H9 (cell line): ENCODE measurements at places on chromosomes 1 and 21.

GRCh38 chr1:205923651-205924459 is 19.4 kb downstream of the SLC26A9 start:
- no peak overlapping the region for H3K27ac ChIP-seq
- no peak overlapping the region for H3K4me3 ChIP-seq
- H3K4me1 ChIP-seq = no peaks in the 10 kb centered on the region
- H3K36me3 ChIP-seq = no peaks in the 10 kb centered on the region
- H3K27me3 ChIP-seq = no peaks in the 10 kb centered on the region

DNA sequence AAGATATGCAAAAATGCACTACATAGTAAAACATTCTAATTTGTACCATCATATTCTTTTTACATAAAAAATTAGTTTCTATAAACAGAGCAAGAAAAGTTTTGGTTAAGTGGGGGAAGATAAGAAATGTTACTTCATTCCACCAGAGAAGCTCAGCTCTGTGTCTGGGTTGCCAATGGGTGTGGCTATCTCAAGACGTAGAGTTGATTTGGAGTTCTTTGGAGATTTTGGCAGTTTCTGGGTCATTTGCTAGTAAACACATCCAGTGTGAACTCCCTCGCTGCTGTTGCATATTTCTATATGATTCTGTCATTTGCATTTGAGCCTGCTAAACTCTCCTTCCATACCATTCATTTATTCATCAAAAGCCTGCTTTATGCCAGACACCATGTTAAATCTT is 7.2 kb downstream of the RGL1 start:
- DNase-seq = no peak
- no peaks in the 10 kb centered on the region for H3K36me3 ChIP-seq
- H3K4me1 ChIP-seq = peaks cover 4% of the 10 kb centered on the region
- no peak overlapping the region for H3K27ac ChIP-seq
- H3K27me3 ChIP-seq = no peaks in the 10 kb centered on the region
- H3K4me3 ChIP-seq = no peak overlapping the region

GRCh38 chr1:49824261-49824660 is 199.5 kb downstream of the AGBL4 start:
- no peak for DNase-seq
- no peak overlapping the region for H3K27ac ChIP-seq
- no peaks in the 10 kb centered on the region for H3K4me1 ChIP-seq

DNA sequence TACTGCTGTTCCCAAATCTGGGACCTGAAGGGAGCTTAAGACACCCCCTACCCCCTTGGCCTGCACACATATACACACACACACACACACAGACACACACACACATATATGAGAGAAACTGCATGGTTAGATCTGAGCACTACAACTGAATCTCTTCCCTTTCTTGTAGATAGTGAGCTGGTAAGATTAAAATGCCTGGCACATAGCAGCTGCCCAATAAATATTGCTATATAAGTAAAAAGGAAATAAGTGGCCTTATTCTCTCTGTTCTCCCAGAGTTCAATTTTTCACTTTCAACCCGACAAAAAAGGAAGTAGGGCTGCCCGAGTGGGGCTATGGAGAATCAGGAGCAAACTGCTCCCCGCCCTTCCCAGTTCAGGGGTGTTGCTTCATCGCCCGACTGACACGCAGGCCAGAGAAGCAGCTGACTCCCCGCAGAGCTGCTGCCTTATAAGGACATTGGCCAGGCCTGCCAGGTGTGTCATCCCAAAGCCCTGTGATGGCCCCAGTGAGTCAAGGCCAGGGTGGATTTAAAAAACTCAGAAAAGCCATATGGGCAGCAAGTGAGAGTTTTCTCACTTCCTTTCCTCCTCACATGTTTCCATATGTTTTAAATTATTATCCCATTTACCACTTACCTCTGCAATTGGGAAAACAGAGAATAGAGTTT is 106.5 kb upstream of the SLC44A3 start:
- H3K27me3 ChIP-seq = no peaks in the 10 kb centered on the region
- no peak overlapping the region for H3K4me3 ChIP-seq
- 0 out of 2 replicates have a peak, but pooled peaks cover 3% of the 10 kb centered on the region for H3K4me1 ChIP-seq
- DNase-seq = peak; percentile 94

GRCh38 chr1:162003830-162004215 is 19.8 kb downstream of the OLFML2B start:
- DNase-seq = no peak
- H3K27me3 ChIP-seq = no peaks in the 10 kb centered on the region
- H3K27ac ChIP-seq = no peak overlapping the region
- no peak overlapping the region for H3K4me3 ChIP-seq

GRCh38 chr1:78980511-78980910 is 26.0 kb downstream of the ADGRL4 start:
- no peaks in the 10 kb centered on the region for H3K4me1 ChIP-seq
- DNase-seq = no peak
- no peaks in the 10 kb centered on the region for H3K27me3 ChIP-seq
- no peak overlapping the region for H3K4me3 ChIP-seq

DNA sequence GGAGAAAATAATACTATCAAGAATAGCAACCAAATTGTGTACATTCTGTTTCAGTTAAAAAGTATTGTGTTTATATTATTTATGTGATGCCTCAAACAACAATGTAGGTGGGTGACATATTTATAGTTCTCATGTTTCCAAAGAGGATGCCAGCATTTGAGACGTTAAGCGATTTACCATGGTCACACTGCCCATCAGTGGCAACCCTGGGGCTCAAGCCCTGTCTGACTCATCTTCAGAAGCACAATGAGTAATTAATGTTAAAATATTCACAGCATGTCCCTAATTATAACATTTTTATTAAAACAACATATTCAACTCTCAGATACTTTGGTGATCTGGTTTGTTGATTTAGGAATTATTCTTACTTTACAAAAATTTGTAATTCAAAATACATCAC is 409.4 kb downstream of the BRINP3 start:
- DNase-seq = no peak
- H3K36me3 ChIP-seq = no peaks in the 10 kb centered on the region
- no peak overlapping the region for H3K27ac ChIP-seq
- H3K27me3 ChIP-seq = no peaks in the 10 kb centered on the region
- H3K4me3 ChIP-seq = no peak overlapping the region

DNA sequence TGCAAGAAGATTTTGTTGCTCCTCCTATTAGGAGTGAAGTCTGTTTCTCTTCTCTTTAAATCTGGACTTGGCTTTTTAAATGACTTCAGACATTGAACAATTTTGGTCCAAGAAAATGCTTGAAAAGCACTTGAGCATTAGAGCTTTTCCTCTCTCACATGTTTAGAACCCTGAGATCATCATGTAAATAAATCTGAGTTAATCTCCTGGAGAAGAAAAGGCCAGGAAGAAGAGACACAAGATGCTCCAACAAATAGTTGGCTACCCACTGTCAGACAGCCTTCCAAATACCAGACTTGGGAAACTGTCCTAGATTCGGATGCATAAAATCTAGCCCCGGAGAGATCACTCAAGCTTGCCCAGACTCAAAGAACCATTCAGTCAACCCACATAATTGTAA is 1353.1 kb upstream of the ADGRL4 start:
- no peaks in the 10 kb centered on the region for H3K4me1 ChIP-seq
- H3K27ac ChIP-seq = no peak overlapping the region
- no peaks in the 10 kb centered on the region for H3K36me3 ChIP-seq
- DNase-seq = no peak
- H3K4me3 ChIP-seq = no peak overlapping the region

GRCh38 chr1:11691302-11691914 is at the start of gene DRAXIN:
DRAXIN (plus strand) TSS chr1:11691710; CDS start chr1:11706259, 14,549 bp downstream.
- peaks cover 10% of the 10 kb centered on the region; the same call in 1 of the 2 replicates for H3K4me1 ChIP-seq
- peak within 1 kb of the TSS; percentile 97 for H3K4me3 ChIP-seq
- H3K27me3 ChIP-seq = no peaks in the 10 kb centered on the region; the same call in 1 of the 2 replicates
- peak within 1 kb of the TSS; percentile 94 for H3K27ac ChIP-seq

DNA sequence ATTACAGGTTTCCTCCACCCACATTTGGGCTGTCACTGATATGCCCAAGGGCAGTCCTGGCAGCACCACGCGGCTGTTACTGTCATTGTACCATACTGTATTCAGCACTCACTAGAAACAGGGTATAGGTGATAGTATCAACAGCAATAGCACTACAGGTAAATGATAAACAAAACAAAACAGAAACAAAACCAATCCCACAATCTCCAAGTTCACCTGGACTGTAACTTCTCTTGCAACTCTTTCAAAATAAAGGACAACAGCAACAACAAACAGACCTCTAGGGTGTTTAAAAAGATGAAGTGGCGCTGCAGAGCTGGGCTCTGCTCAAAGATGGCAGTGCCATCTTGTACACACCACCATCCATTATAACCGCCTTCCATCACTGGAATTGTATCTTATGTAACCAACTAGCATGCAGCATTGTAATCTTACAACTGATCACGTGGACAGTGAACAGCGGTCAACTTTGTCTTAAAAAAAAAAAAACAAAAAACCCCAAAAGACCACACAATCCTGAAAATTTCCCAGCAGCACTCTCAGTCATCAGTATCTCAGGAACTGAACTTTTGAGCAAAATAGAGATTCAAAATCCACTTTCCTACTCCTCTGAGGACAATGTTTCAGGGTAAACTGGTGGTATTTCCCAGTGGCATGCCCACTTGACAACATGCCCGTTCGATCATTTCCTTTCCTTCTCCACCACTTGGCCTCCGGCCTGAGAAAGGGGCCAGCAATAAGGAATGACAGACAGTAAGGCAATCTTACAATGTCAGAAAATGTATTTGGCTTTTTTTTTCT is 3.8 kb downstream of the IRF2BP2 start:
- peak overlapping the region; percentile 92 for H3K4me3 ChIP-seq
- H3K27me3 ChIP-seq = no peaks in the 10 kb centered on the region
- H3K36me3 ChIP-seq = peaks cover 24% of the 10 kb centered on the region
- peaks cover 6% of the 10 kb centered on the region for H3K4me1 ChIP-seq

DNA sequence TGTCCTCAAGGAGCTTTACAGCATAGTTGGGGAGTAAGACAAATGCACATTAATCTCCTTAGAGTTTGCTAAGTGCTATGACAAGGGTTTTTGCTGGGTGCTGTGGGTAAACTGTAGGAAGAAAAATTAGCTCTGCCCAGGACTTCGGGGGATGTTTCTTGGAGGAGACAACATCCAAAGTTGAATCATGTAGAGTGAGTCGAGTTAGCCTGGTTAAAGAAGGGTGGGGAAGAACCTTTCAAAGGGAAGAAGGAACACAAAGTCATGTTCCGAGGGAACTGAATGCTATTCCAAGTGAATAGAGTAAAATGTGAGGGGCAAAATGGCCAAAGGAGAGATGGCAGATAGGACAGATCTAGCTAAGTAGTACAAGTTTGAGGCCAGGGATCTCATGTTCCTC is 17.1 kb downstream of the SPRTN start:
- no peak overlapping the region for H3K27ac ChIP-seq
- peaks cover 29% of the 10 kb centered on the region for H3K36me3 ChIP-seq
- DNase-seq = no peak
- no peaks in the 10 kb centered on the region for H3K27me3 ChIP-seq

- peaks cover 4% of the 10 kb centered on the region; the same call in 1 of the 2 replicates for H3K27me3 ChIP-seq
- H3K4me1 ChIP-seq = no peaks in the 10 kb centered on the region
- H3K27ac ChIP-seq = no peak overlapping the region
- no peaks in the 10 kb centered on the region for H3K36me3 ChIP-seq
- no peak for DNase-seq
Observed at GRCh38 chr1:209587789-209588188, 4.3 kb downstream of the CAMK1G start.

GRCh38 chr1:153360592-153361479 is 3.2 kb downstream of the S100A9 start:
- no peak overlapping the region for H3K27ac ChIP-seq
- H3K4me1 ChIP-seq = no peaks in the 10 kb centered on the region
- peak; percentile 13 for DNase-seq
- H3K4me3 ChIP-seq = no peak overlapping the region

DNA sequence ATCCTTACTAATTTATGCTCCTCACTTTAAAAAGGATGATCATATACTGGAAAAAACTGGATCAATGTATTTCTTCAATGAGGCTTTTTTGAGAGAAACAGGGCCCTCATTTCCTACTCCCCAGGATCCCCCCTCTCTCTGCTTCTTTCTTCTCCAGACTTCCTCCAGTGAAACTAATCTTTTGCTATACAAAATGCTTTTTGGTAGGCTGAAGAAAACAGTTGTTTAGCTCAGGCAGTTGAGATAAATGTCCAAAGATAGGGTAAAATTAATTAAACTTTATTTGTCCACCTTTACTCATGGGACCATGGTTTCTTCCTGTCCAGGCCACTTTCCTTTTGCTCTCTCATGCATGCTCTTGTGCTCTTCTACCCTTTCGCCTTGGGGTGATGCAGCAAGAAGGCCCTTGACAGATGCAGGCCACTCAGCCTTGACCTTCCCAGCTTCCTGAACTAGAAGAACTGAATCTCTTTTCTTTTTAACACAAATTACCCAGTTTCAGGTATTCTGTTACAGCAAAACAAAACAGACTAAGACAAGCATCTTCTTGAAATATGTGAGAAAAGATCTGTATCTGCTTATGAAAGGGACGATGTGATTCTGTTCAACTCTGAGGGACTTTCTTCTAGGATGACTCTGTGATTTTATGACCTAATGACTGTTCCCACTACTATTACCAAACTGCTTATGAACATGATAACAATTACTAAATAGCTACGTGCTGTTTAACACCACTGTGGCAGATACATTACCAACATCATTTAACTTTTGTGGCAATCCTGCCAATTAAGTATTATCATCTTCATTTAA is 63.7 kb downstream of the NVL start:
- no peaks in the 10 kb centered on the region for H3K27me3 ChIP-seq
- no peaks in the 10 kb centered on the region for H3K4me1 ChIP-seq
- no peak overlapping the region for H3K4me3 ChIP-seq
- no peak for DNase-seq

DNA sequence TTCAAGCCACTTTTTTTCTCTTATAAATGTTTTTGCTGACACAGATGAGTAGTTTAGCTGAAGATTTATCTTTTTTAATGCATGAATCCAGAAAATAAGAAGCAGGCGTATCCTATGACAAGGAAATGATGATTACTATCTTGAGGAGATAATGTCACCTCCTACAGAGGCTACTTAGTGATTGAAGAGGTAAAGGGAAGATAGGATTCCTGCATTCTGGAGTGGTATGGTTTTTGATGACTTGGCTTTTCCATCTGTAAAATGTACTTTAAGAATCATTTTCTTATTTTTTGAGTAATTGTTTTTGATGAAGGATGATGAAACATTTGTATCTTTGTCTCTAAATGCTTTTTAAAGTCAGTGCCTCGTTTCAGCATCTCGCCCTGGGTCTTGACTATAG is 122.9 kb downstream of the SPATA46 start:
- peaks cover 13% of the 10 kb centered on the region for H3K36me3 ChIP-seq
- no peak overlapping the region for H3K27ac ChIP-seq
- DNase-seq = no peak
- no peak overlapping the region for H3K4me3 ChIP-seq
- peaks cover 16% of the 10 kb centered on the region for H3K4me1 ChIP-seq

- H3K27ac ChIP-seq = no peak overlapping the region
- H3K4me3 ChIP-seq = no peak overlapping the region
- H3K36me3 ChIP-seq = no peaks in the 10 kb centered on the region
- no peak for DNase-seq
- H3K27me3 ChIP-seq = no peaks in the 10 kb centered on the region
- no peaks in the 10 kb centered on the region for H3K4me1 ChIP-seq
Observed at GRCh38 chr21:34282223-34282622, 81.6 kb upstream of the KCNE2 start.
